SHP77 (cell line): ENCODE measurements at places on chromosomes 12 and 14.

DNA sequence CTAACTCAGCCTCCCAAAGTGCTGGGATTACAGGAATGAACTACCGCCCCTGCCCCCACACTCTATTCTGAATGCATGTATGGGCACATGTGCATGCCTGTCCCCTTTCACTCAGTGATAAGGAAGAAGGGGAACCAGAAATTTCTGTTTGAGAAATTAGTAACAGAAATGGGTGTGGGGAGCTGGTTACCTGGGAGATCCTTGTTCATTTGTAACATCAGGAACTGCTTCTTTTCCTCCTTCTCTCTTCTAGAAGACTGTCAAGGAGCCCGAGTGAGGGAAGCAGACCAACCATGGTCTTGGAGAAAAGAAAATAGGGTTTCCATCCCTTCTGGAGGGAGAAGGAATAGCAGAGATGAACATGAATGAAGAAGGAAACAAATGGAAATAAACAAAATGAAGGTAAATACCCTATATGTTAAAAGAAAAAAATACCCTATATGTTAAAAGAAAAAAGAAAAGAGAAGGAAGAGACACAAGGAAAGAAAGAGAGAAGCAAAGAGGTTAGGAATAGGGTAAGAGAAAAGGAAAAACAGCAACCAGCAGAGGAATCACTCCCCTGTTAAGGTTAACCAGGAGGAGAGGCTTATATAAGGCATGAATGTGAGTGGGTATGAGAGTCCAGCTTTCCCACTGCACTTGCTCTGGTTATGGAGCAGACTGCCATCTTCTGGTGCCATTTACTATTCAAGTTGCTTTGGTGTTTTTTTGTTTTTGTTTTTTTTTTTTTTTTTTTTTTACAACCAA lies 3.3 kb downstream of the PPP1R3E start:
- no peak for DNase-seq

DNA sequence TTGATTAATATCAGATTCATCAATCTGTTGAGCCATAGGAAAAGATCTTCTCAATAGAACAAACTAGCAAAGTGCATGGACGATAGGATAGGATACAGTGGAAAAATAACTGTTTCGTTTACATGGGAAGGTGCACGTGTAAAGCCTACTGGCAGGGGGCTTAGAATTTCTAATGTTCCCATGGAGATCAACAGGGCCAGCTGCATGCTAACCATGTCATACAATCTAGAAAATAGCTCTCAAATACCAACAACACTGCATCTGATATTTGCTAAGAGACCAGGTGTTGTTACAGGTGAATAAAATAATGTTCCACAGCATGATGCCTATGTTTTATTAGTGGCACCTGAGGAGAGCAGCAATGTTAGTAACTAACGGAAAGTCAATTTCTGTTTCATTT lies 72.5 kb downstream of the ACSS3 start:
- peak; percentile 74 for DNase-seq

GRCh38 chr14:72942934-72943333 lies 16.7 kb downstream of the DCAF4 start:
- DNase-seq, result no peak

DNA sequence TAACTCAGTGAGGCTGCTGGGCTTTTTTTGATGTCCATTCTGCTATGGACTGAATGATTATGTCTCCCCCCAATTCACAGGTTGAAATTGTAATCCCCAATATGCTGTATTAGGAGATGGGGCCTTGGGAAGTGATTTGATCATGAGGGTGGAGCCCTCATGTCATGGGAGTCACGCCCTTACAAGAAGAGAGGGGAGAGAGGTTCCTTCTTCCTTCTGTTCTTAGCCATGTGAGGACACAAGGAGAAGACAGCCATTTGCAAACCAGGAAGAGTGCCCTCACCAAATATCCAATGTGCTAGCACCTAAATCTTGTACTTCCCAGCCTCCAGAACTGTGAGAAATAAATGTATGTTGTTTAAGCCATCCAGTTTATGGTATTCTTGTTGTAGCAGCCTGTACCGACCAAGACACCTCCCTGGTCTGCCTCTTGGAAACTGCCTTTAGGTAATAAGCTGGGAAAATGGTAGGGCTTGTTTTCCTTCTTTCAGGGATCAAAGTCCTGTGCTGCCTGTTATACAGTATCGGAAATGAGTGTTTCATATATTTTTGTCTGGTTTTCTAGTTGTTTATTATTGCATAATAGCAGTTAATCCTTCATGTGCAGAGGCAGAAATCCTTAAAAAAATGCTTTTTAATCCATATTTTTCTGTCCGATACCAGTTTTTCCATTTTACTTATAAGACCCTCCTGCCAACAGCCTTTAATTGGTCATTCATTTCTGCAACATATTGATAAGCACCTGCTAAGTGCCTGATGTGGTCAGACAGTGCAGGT lies 16.3 kb downstream of the BORCS5 start:
- no peak for DNase-seq

DNA sequence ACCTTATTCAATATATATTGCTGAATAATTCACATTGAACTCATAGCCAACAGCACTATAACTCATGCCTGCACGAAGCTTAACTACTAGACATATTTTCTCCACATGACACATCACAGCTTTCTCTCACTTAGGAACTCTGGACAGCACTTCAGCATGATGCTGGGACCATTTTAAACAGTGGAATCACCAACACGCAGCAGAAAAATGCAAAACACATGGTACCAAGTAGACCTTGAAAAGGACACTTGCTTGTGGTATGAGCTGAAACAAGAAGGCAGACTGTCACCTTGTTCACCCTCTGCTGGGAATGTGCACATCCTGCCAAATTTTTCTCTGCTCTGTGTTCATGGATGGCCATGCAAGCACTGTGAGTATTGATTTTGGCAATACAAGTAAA lies 34.8 kb upstream of the CD9 start:
- DNase-seq, result no peak

DNA sequence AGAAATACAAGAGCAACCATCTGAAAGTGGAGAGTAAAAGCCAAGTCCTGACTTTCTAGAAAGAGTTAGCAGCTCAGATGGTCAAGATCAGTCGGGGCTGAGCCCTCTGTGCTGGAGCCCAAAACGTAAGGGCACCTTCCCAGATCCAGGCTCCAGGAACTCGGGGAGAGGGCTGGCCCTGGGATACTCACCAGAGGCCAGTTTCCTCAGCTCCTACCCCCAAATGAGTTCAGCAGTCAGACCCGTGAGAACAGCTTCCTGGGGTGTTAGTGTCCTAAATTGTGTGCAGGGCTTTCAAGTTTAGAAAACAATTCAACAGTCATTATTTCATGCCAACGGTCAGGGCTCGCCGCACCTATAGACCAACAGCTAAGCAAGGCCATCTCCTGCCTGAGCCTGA lies 147.6 kb upstream of the FKBP4 start:
- DNase-seq, result no peak

DNA sequence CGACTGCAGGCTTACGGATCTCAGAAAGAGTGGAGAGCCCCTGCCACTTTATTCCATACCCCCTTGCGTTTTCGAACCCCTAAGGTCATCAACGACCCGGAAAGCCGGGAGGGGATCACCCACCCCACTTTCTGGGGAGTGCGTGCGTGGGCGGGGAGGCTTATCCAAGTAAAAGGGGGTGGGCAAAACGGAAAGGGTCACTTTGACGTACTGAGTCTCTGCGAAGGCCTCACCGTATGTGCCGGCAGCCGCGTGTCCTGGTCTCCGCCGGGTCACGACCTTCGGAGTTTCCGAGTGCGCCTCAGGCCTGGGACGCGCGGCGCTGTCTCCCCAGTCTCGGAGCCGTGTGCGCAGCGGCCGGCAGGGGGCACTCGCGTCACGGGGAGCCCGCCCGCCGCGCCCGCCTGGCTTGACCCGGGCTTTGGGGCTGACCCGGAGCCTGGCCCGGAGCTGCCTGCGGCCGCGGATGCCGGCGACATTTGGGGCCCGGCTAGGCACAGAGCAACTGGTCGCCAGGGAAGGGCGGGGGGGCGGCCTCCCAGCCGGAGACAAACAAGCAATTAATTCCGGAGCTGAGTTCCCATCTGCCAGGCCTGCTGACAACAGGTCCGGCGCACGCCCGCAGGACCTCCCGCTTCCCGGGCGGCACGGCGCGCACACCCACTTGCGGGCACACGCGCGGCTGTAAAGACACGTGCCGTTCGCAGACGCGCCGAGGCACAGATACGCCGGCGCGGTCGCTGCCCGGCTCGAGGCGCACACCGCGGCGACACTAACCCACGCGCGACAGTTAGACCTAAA lies 890 bp upstream of the KIF26A start:
- DNase-seq, result peak; percentile 32

GRCh38 chr12:95986635-95987570 lies 9.2 kb downstream of the HAL start:
- DNase-seq, result no peak

DNA sequence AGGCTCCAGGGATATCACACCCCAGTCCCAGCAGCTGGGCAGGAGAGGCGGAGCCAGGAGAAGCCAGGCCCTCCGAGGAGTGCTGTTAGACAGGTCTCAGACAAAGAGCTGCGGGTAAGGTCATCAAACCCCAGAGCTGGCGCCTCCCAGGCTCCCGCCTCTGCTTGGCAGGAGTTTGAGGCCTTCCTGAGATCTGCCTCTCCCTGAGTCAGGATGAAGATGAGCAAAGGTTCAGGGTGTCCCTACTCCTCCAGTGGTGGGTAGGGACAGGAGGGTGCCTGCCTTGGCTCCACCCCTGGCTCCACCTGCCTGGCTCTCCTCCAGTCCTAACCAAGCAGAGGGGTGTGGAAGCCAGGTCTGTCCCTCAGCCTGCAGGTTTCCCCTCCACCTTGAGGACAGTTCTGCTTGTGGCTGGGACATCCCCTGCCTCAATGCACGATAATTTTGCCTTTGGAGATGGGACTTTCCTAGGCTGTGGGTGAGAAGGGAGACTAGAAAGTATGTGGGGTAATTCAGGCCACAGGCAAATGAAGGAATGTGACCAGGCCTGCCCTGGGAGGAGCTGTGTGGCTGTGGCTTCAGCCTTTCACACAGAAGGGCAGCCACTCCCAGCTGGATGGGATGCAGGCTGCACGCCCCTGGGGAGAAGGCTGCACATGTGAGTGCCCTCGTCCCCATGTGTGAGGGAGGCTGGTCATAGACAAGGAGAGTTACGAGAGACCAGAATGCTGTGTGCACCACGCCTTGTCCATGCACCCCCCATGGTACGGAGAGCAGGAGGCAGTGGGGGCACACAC lies 2.2 kb downstream of the PLEKHG6 start:
- no peak for DNase-seq

DNA sequence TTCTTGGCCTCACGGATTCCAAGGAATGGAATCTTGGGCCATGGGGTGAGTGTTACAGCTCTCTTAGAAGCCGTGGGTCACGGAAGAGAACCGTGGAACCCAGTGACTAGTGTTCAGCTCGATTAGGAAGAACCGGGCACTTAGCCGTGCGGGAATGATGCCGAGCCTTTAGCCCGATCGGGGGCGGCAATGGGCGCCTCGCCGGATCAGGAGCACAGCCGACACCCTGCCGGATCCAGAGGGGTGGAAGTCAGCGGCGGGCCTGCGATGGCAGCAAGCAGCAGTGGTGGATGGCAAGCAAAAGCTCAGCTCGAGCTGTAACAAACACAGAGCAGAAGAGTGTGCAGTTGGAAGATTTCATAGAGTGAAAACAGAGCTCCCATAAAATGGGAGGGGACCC lies 21.1 kb upstream of the ULK1 start:
- no peak for DNase-seq

DNA sequence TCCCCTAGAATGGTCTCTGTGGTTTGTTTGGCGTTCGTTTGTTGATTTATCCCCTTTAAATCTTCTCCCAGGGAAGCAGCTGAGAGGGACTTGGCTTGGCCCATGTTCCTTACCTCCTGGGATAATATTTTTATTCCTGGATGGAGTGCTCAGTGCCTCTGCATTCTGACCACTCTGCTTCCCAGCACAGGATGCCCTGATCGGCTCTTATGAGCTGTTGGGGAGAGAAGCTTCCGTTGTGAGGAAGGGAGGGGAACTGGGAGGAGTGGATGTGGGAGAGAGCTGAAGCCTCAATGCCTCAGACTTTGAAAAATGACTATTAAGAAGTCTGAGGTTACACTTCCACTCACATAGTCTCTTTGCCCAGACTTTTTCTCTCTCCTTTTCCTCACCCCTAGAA lies 114.8 kb downstream of the SMOC1 start:
- no peak for DNase-seq

- DNase-seq, result no peak
Measured at GRCh38 chr14:30309405-30309804, 249.6 kb upstream of the G2E3 start.

DNA sequence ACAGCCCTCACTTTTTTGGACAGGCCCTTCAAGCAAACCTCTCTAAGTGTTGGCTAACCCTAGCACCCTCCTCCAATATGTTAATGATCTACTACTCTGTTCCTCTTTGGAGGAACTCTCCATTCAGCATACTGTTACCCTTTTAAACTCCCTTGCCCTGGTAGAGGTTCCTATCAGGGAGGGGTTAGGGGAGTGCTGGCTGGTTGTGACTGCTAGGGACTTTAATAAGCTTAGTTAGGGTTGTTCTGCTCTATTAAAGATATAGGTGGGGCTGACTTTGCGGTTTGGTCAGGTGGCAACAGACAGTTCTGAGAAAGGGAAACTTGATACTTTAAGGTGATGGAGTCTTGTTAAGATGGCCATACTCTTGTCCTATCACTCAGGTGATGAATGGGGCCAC lies 301.5 kb upstream of the FBXO33 start:
- no peak for DNase-seq

DNA sequence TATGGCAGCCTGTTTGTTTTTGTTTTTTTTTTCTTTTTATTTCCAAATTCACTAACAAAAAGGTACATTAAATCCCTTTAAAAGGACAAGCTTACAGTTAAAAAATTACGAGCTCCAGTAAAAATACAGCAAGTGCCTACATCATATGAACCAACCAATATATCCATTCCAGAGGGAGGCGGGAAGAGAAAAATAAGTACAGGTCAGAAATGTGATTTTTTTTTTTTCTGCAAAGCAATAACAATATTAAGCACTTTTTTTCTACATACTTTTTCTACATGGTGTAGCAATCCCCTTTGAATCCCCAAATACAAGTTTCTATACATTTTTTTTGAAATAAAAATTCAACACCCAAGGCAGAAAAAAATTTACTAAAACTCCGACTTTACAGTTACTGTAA lies 100.6 kb downstream of the BCL11B start:
- no peak for DNase-seq
